ENCODE measurements at places on chromosomes 16 and 17.
A peak's percentile ranks its signal among the peaks of the same experiment; 100 is the strongest.

- DNase-seq: no peak
These were observed 1.4 kb downstream of the TEN1 start for GRCh38 chr17:75980188-75981018.

DNA sequence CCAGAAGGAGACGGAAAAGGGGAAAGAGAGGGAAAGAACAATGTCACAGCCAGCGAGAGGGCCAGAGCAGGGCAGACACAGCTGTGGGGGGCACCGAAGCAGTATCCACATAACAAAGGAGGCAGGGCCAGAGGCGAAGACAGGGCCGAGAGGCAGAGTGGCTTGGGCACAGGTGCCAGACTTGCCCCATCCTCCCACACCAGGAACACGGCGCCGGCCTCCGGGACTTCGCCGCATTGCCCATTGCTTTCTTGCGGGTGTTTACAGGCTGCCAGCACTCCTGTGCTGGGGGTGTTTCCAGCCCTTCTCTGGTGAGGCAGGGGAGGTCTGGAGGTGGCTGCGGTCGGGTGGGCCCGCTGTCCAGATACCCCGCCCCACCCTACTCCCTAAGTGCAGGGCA, 78.0 kb downstream of the ENGASE start:
- DNase-seq: no peak

GRCh38 chr17:28712032-28712704, 480 bp upstream of the PROCA1 start:
- DNase-seq: peak; percentile 30

GRCh38 chr17:40362696-40363110, 1.8 kb downstream of the GJD3 start:
- DNase-seq: peak; percentile 66

DNA sequence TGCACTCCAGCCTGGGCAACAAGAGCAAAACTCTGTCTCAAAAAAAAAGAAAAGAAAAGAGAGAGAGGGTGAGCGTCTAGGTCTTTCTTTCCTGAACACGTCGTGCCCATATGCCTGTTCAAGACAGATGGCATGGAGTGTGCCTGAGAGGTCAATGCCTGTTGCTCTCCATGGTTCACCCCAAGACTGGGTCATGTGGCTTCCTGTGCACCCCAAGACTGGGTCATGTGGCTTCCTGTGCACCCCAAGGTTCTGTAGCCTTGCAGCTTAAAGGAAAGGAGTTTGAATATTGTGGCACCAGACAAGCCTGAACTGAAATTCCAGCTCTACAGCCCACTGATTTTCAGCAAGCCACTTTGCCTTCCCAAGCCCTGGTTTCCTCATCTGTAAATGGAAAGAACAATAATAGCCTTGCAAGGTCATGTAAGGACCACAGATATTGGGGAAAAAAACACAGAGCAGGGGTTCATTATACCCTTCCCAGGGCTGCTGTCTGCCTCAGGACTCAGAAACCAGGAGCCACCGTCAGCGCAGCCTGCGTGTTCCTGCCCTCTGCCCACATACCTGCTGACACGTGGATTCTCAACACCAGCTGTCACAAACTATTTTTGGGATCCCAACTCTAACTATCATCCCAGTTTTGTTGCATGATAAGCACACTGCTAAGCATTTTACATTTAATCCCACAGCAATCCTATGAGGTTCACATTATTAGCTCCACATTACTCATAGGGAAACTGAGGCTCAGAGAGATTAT, 18.0 kb upstream of the NAGS start:
- no peak for DNase-seq

GRCh38 chr16:53561101-53561888, 58.3 kb upstream of the AKTIP start:
- no peak for DNase-seq

- DNase-seq: no peak
These were observed 15.5 kb upstream of the SUPT4H1 start for GRCh38 chr17:58367461-58367860.

DNA sequence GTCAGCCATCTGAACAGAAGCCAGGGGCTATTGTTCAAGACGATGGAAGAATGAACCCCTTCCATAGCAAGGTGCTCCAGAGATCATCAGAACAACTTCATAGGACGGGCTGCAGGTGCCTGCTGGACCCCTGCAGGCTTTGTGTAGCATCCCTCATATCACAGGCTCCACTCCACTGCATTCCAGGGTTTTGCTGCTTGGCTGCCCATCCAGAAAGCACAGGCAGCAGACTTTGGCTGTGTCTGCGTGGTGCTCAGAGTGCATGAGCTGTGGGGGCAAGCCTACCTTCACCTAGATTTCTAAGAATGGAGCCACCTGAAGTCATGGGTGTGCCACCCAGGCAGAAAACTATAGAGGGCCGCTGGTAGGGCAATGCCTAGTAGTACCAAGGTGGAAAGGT, 93.9 kb upstream of the NLRP1 start:
- no peak for DNase-seq

DNA sequence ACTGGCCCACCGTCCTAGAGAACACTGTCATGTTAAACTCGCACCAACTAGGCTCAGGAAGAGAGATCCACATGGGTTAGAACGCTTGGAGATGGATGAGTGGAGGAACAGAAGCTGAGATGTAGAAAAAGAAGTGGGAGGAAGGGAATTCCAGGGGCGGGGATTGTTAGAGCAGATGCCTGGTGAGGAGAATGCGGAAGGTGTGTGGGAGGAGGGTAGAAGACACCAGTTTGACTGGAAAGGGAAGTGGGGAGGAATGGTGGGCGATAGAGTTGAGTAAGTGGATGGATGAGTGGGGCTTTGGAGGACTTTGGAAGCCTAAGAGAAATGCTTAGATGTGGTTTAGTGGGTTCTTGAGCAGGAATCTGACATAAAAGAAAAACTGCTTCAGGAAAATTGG, 37.4 kb downstream of the DHX38 start:
- DNase-seq: no peak

DNA sequence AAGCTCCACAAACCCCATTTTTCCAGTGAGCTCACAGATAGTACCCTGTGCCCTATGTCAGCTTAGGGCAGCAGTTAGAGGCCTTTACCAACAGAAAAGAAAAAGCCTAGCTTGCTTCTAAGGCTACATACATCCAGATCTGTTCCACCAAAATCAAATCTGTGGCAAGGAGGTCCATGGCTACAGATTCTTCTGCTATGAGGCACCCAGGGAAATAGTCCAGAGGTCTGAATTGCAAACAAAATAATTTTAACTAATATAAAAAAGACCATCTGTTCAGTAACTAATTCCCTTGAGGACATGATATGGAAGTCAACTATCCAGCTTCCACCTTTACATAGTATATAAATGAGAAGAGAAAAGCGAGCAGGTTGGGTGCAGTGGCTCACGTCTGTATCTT, 129.3 kb downstream of the PARN start:
- DNase-seq: no peak

DNA sequence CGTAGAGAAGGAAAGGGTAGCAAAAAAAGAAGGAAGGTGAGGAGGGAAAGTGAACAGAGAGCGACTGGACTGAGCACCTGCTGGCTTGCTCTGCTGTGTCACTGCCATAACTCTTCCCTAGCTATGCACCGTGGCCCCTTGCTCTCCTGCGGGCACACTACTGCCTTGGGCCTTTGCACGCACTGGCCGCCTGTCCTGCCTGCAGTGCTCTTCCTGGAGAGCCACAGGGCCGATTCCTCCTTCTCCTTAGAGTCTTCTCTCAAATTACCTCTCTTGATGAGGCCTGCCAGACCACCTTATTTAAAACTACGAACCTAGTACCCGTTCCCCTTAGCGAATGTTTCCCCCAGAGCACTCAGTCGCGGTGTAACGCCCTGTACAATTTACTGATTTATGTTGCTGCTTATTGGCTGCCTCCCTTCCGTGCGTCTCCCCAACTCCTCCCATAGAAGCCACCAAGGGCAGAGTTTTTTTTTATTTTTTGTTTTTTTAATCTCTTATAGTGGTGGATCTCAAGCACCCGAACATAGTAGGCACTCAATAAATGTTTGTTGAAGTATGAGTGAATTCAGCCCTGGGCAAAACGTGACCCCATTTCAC, 70.3 kb downstream of the RAI1 start:
- DNase-seq: no peak

GRCh38 chr16:85853547-85854545, 45.1 kb upstream of the IRF8 start:
- no peak for DNase-seq

DNA sequence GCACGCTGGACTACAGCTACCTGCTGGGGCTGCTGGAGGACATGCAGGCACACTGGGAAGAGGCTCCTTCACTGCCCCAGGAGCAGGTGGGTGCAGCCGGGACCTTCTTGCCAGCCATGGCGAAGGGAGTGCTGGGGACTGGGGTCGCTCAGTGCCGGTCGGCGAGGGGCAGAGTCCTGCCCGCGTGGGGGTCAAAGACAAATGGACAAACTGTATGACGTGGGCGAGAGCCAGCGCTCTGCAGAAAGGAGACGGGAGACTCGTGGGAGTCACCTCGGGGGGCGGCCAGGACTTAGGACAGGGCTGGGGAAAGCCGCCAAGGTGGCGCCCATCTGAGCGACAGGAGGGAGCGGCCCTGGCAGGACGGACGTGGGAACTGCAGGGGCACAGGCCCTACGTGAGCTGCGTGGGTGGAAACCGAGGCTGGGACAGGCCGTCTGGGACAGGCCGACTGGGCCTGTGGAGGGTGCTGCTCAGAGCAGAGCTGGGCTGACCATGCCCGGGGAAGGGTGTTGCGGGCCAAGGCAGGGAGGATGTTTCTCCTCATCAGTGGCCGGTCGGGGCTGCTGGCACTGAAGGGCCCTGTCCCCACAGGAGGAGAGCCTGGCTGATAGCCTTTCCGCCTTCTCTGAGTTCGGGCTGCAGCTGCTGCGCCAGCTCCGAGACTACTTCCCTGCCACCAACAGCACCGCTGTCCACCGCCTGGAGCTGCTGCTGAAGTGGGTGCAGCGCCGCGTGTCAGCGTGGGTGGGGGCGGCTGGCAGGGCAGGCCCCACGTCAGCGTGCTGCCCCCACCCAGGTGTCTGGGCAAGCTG, 8.0 kb downstream of the TSR3 start:
- no peak for DNase-seq

- DNase-seq: no peak
These were observed 49.8 kb upstream of the KLHDC4 start for GRCh38 chr16:87815567-87815966.

DNA sequence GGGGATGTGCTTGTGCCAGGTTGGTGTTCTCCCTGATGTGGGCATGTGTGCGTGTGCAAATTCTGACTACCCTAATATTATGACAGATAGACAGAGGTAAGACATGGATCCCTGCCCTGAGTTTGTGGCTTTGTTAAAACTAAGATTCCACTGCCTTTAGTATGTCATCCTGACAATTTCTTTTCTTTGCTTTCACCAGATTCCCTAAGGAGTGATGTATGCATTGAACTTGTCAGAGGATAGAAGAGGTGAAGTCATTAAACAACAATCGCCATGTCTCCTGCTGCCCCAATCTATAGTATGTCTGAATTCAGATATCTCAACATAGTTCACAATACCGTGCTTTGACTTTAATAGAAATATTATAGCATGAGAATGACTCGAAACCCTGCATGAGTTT, 137.1 kb upstream of the ELAC2 start:
- DNase-seq: no peak

DNA sequence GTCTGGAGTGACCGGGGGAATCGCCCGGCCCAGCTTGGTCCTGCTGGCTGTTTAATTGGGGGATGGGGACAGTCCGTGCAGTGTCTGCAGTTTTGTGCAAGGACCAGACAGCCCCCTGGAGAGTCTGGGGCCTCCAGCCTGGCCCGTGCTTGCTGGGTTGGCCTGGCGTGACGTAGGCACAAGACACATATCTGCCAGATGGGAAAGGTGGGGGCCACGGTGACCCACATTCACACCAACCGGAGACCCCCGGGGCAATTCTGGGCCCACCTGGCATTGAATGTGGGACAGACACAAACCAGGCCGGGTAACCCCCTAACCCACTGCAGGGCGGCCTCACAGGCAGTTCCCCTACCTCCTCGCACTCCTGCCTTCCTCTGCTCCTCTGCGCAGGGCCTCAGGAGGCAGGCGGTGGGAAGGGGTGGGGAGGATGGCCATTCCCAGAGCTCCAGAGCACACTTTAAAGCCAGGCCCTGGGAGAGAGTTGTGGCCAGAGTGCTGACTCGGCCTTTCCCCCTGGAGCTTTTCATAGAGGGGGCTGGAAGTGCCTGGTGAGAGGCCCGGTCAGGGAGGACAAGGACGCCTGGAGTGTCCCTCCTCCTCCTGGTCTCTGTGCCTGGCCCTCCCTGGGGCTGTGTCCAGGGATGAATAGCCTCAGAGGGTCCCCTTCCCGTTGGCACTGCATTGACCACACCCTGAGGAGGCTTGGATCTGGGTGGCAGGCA, 1.5 kb downstream of the MRC2 start:
- DNase-seq: no peak

- no peak for DNase-seq
These were observed 65.2 kb upstream of the SMIM36 start for GRCh38 chr17:55576237-55576995.

DNA sequence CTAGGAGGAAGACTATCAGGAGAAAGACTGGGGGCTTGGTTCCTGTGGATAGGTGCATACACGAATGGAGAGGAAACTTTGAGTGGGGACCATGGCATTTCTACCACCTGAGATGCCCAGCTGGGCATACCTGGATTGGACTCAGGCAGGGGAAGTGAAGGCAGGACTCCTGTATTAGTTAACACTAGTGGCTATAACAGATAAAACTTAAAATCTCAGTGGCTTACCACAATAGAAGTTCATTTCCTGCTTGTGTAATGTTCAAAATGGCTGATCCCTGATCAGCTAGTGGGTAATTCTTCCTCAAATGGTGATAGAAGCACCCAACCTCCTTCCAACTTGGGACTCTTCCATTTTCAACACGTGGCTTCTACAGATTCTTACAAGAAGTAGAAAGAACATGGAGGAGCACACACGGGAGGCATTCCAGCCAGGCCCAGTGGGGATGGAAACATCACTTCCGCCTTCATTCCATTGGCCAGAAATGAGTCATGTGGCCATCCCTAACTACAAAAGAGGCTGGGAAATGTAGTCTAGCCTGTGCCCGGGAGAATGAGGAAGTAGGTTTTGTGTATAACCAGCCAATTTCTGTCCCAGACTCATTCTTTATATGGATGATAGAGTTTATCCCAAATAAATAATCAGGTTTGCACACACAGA, 112.1 kb downstream of the UTP18 start:
- no peak for DNase-seq

GRCh38 chr17:81422776-81423697, 27.8 kb downstream of the BAHCC1 start:
- DNase-seq: no peak

All from activated CD4-positive, alpha-beta T cell treated with anti-CD3 and anti-CD28 coated beads, Interleukin-2, amount 50 U/mL, for 24 hours (primary cell).